ENCODE measurements at places on chromosomes 5 and 9. TPM values are rescaled to one million over a fixed set of nuclear protein-coding genes. Genes with fewer than 3 reads are reported as not detected.

- H3K27ac ChIP-seq, result no peak overlapping the region
- no peaks in the 10 kb centered on the region for H3K4me1 ChIP-seq
- H3K27me3 ChIP-seq, result no peaks in the 10 kb centered on the region
- no peak overlapping the region for H3K4me3 ChIP-seq
These were observed 204.8 kb upstream of the RASEF start for GRCh38 chr9:83267741-83268140.

GRCh38 chr5:58075907-58076306 is 384.0 kb downstream of the PLK2 start:
- H3K36me3 ChIP-seq, result no peaks in the 10 kb centered on the region
- no peaks in the 10 kb centered on the region for H3K4me1 ChIP-seq
- no peak overlapping the region for H3K27ac ChIP-seq
- H3K27me3 ChIP-seq, result no peaks in the 10 kb centered on the region
- no peak overlapping the region for H3K4me3 ChIP-seq
- DNase-seq, result no peak

- H3K4me3 ChIP-seq, result no peak overlapping the region
- H3K27me3 ChIP-seq, result no peaks in the 10 kb centered on the region
- DNase-seq, result no peak
- no peaks in the 10 kb centered on the region for H3K36me3 ChIP-seq
These were observed 163.5 kb downstream of the HINT1 start for GRCh38 chr5:131001507-131001906.

DNA sequence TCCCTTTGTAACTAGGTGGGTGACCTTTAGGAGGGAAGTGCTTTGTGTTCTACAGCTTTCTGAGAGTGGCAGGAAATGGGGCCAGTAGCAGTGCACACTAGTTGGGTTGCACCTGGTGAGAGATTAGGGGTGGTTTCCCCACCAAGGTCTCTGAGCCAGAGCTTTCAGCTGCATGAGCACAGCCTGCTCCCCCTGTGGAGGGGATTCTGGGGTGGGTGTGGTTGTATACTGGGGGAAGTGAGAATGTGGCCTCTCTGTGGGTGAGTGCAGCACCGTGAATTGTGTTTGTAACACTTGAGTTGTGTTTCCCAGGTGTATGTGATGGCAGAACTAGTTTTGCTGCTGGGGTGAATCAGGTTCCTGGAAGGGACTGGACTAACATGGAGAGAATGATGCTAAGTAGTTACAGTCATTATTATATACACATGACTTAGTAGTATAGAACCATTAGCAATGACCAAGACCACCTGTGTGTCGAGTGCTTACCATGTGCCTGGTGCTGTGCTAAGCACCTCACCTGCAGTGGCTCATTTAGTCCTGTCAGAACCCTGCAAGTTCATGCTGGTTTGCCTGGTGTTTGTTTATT is 11.8 kb upstream of the CXXC5 start:
- peaks cover 4% of the 10 kb centered on the region for H3K36me3 ChIP-seq
- H3K4me3 ChIP-seq, result no peak overlapping the region
- peaks cover 65% of the 10 kb centered on the region for H3K4me1 ChIP-seq

DNA sequence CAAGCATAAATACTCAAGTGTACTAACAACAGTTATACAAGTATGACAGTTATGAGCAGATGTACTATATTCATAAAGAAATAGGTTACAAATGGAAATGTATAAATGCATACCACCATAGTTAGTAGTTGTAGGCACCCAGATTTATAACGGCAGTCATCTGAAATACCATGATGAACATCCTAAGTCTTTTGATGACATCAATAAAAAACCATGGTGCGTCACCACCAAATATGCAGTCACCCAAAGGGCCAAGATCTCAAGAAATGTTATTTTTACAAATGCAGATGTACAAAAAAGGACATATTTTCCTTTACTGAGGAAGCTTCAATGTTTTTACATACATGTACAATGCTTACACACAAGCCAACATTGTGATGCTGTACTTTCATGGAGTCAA is 70.8 kb upstream of the XPA start:
- H3K27me3 ChIP-seq, result no peaks in the 10 kb centered on the region
- no peaks in the 10 kb centered on the region for H3K36me3 ChIP-seq
- no peak for DNase-seq
- H3K27ac ChIP-seq, result no peak overlapping the region
- no peaks in the 10 kb centered on the region for H3K4me1 ChIP-seq

DNA sequence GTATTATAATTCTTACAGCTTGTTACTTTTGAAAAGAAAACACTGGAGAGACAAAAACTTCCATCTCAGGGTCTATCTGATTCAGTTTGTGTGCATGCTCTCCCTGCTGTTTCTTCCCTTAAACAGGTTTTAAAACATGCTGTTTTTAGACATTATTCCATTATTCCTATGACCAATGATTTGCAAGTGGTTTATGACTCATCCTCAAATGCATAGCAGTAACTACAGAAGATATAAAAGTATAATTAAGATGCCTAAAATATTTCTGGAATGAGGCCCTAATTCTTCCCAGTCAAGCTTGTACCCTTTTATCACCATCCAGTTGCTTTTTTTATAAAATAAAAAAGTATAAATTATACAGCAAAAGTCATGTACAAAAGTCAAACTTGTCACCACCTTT is 3.7 kb downstream of the DTWD2 start:
- H3K27me3 ChIP-seq, result no peaks in the 10 kb centered on the region
- H3K27ac ChIP-seq, result no peak overlapping the region
- H3K36me3 ChIP-seq, result no peaks in the 10 kb centered on the region
- H3K4me1 ChIP-seq, result peaks cover 5% of the 10 kb centered on the region

- peaks cover 64% of the 10 kb centered on the region for H3K4me1 ChIP-seq
- no peaks in the 10 kb centered on the region for H3K27me3 ChIP-seq
- H3K4me3 ChIP-seq, result no peak overlapping the region
- H3K27ac ChIP-seq, result no peak overlapping the region
- H3K36me3 ChIP-seq, result no peaks in the 10 kb centered on the region
These were observed 51.2 kb downstream of the RGS3 start for GRCh38 chr9:113514748-113515147.

DNA sequence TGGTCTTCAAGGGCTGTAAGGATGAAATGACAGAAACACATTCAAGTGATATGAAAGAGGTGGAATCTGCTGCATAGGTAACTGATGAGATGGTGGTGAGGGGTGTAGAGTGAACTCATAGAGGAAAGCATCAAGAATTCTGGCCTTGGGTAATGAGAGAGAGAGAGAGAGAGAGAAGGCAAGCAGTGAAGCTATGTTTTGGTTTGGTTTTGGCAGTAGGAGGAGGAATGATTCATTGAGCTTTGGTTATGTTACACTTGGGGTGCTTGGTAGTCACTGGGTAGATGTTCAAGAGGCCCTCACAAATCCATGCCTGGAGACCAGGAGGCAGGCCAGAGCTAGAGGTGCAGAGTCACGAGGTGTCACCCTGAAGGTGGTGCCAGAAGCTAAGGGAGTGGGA is 89.5 kb downstream of the EGFLAM start:
- no peak overlapping the region for H3K4me3 ChIP-seq
- H3K4me1 ChIP-seq, result no peaks in the 10 kb centered on the region
- no peaks in the 10 kb centered on the region for H3K27me3 ChIP-seq
- DNase-seq, result no peak

DNA sequence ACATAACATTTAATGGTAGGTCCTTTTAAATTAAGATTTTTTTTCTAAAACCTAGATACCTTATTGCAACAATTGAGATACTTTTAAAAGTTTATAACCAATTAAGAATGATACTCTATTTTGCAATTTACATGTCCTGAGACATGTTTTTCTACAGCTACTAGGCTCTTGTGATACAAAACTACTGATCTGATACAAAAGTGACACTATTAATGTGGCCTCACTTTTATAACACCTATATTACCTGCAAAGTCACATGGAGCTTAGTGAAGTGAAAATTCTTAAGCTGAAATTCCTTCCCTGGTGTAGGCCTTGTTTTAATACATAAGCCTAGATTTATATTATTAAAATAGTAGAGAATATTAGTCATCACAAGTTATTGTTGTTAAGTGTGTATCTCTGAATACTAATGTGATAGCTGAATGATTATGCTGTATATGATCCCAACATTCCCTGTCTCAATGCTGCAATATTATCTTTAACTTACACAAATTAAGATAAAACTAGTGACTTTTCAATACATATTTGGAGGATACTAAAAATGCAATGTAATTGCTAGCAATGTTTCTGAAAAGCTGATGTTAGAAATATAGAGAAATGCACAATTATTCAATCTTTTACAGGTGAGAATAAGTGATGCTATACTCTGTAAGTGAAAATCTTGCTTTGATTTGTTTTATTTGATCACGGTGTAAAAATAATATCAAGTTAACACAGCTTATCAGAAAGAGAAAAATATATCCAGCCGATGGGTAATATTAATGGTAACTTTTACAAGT is 2.6 kb downstream of the NFIB start:
- H3K27me3 ChIP-seq, result peaks cover 38% of the 10 kb centered on the region
- H3K4me1 ChIP-seq, result peaks cover 20% of the 10 kb centered on the region
- no peak overlapping the region for H3K27ac ChIP-seq
- DNase-seq, result no peak

GRCh38 chr9:123928533-123929176 is 1.3 kb downstream of the DENND1A start:
- DNase-seq, result no peak
- peak overlapping the region; percentile 64 for H3K4me3 ChIP-seq
- H3K36me3 ChIP-seq, result no peaks in the 10 kb centered on the region
- no peaks in the 10 kb centered on the region for H3K27me3 ChIP-seq
- peaks cover 12% of the 10 kb centered on the region for H3K4me1 ChIP-seq

DNA sequence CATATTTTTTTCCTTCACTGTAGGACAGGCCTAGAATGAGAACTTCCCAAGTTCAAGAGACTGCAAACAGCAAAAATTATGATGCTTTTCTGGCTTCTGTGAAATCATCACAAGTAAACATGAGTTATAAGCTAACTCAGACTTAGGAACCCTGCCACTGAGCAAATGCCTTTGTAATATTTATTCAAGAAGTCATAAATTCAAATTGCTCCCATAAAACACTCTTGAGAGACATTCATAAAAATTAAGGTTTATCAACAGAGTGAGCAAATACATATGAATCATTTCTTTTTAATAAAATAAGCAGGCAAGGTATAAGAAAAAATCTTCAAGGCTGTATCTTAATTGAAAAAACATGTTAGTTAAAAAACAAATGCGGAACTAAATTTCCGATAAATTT is 124.2 kb downstream of the GNA14 start:
- no peaks in the 10 kb centered on the region for H3K27me3 ChIP-seq
- no peak overlapping the region for H3K4me3 ChIP-seq
- DNase-seq, result no peak

- DNase-seq, result no peak
- H3K4me3 ChIP-seq, result no peak overlapping the region
- H3K27me3 ChIP-seq, result no peaks in the 10 kb centered on the region
- H3K27ac ChIP-seq, result no peak overlapping the region
- peaks cover 71% of the 10 kb centered on the region for H3K36me3 ChIP-seq
These were observed 18.3 kb upstream of the SLC6A3 start for GRCh38 chr5:1463326-1464095.

DNA sequence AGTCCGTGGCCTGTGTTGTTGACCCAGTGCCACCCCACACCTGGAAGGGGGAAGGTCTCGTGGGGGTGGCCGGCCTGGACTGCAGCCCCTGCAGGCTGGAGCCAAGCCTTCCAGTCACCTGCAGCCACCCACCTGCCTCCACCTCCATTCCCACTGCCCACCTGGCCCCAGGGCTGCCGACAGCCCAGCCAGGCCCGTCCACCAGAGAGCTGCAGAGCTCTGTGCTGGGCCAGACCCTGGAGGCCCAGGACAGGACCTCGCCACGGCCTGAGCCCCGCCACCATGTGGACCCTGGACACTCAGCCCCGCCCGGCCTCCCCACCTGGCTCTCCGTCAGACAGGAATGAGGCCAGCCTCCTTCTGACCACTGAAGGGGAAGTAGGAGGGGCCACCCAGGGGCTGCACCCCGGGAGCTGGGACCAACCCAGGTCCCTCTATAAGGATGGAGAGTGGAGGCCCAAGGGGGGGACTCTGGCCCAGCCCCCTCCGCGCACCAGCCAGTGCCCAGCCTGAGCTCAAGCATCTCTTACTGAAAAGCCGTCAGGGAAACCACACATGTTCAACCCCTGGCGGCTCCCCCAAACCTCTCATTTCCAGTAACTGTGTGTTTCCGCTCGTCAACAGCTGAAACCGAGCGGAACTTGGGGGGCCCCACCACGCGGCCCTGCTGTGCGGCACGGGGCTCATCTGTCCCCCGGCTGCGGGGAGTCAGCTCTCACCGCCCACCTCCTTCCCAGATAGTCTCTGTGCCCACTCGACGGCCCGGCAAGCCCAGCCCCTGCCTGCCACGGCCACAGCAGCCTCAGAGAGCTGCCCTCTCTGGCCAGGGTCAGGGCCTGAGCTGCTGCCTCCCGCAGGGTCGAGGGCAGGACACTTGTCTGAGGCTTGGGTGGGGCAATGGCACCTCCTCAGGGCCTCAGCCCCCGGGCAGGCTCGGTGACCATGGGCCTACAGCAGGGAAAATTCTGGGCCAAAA is 12.8 kb downstream of the NOTCH1 start:
- no peaks in the 10 kb centered on the region for H3K27me3 ChIP-seq
- peak; percentile 77 for DNase-seq

DNA sequence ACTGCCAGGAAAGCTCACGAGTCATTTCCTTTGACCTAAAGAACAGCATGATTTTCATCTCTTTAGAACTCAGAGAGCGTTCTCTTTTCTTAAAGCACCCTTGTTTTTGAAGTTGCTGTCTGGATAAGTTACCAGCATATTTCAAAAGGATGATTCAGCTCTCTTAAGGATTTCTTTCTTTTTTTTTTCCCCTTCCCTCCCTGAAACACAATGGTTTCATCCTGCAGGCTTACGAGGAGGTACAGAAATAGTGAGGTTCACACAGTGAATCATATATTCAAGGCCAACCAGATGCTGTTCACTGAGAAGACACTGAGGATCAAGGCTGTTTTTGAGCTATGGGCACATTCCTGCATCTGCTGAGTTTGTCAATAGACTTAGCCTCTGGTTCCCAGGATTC is 257.2 kb downstream of the KIF4B start:
- no peaks in the 10 kb centered on the region for H3K36me3 ChIP-seq
- H3K4me1 ChIP-seq, result no peaks in the 10 kb centered on the region
- no peak overlapping the region for H3K4me3 ChIP-seq
- H3K27ac ChIP-seq, result no peak overlapping the region
- no peak for DNase-seq

- no peak overlapping the region for H3K27ac ChIP-seq
- H3K27me3 ChIP-seq, result no peaks in the 10 kb centered on the region
- no peak for DNase-seq
- no peaks in the 10 kb centered on the region for H3K36me3 ChIP-seq
- no peak overlapping the region for H3K4me3 ChIP-seq
- no peaks in the 10 kb centered on the region for H3K4me1 ChIP-seq
These were observed 29.9 kb downstream of the IRX2 start for GRCh38 chr5:2721385-2722138.

DNA sequence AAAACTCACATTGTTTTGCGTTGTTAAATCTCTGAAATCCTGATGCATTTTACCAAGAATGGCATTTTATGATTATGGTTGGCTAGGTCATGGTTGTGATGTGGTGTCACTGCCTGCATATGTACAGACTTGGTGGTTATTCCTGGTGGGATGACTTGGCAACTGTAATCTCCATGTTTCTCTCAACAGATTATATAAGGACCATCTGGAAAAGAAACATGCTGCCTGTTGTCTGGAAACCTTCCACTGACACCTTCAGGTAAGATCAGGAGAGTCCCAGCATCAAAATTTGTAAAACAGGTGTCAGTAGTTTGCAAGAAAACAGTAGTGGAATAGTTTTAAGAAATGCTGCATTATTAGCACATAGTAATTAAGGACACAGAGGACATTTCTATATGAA is 3.0 kb upstream of the ACER2 start:
- H3K27ac ChIP-seq, result no peak overlapping the region
- H3K27me3 ChIP-seq, result no peaks in the 10 kb centered on the region
- DNase-seq, result no peak
- no peaks in the 10 kb centered on the region for H3K36me3 ChIP-seq

ELL2 gene
- 78.2 TPM for total RNA-seq

EHMT1 gene
- 200 TPM for total RNA-seq

CCDC152 gene
- 4.0 TPM for total RNA-seq

GIN1 gene
- 3.6 TPM for total RNA-seq

NEUROG1 gene
- not detected for total RNA-seq

PROB1 gene
- 0.91 TPM for total RNA-seq

CNTFR gene
- not detected for total RNA-seq

CER1 gene
- total RNA-seq, result not detected

Measured in natural killer cell (primary cell).